ENCODE measurements at places on chromosomes 6 and 20.

GRCh38 chr20:55582498-55582897, 422.8 kb downstream of the CBLN4 start:
- DNase-seq, result no peak

DNA sequence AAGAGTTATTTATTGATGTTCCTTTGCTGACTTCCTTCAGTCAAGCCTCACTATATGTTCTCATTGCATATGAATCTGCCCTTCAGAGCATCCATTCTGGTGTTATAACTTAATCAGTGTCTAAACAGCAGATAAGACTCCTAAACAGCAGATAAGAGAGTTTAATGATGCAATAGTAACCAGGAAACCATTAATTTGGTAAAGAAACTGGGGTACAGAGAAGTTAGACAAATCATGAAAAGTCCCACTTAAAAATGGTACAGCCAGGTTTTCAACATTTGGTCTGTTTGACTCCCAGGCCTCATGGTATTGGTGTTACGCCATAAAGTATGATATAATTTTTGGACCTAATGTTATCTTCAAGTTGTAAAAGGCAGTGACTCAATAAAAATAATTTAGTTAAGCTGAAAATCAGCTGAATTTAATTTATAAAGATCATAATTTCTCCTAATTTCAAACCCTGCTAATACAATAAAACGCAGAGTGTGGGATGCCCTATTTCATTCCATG, 127.4 kb upstream of the DST start:
- DNase-seq, result no peak

DNA sequence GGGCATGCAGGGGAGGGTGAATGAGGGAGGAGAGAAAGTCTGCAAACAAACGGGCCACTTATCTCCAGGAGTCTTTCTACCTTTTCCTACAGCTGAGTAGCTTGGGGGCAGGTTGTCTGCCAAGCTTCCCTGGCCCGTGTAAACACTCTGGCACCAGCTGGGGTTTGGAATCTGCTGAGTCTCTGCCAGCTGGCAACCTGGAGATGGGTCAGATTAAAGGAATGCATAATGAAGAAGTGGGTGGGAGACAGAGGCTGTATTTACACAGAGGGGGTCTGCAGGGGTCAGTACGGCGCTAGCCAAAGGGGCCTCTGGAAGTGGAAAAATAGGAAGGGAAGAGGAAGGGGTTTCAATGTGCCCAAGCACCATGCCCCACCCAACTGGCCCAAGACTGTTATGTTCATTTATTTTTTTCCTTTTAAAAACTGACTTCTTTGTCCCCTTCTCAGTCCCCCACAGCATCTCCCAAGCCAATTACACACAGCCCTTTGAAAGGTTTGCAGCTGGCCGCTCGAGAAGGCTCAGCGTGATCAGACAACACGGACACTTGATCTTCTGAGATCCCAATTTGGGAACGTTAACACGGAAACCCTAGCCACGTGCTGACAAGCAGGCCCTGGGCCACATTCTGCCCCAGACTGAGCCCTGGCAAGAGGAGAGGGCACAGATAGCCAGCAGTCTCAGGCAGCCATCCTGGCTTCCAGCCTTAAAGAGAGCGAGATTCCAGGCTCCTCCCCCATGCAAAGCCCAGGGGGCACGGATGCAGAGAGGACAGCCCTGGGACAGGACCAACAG, 25.2 kb downstream of the TRAM2 start:
- DNase-seq, result peak; percentile 84

- no peak for DNase-seq
Measured at GRCh38 chr6:119026822-119027221, 51.6 kb downstream of the FAM184A start.

DNA sequence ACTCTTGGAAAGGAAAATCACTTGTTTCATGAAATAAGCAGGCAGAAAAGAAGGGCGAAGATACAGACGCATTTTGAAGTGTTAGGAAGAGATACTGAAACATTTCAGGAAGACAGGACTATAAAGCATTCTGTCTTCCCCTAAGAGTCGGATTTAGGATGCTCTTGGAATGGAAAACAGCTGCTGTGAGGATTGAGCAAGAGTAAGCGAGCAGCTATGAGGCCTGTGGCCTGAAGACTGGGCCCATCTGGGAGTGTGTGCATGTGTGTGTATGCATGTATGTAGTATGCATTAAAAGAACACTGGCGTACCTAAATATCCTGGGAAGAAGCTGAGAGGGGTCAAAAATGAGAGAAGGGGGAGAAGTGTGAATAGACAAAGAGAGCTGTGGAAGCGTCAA, 83.6 kb downstream of the SIM1 start:
- DNase-seq, result peak; percentile 18

GRCh38 chr6:133855991-133856370, 32.9 kb upstream of the TCF21 start:
- no peak for DNase-seq

DNA sequence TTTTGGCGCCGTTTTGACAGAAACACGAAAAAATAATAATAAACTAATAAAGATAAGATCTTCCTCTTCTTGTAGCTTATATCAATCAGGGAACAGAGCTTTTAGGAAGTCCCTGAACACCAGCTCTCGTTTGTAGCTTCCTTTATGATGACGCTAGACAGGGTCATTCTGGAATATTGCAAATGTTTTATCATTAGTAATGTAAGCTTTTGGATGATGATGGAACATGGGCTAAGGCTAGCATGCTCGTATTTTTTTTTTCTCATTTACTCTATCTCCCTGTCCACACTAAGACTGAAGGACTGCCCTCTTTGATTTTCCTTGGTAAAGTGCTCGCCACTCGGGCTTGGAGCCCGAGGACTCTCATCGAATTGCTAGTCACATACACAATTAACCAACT, 22.1 kb upstream of the POM121L2 start:
- no peak for DNase-seq

DNA sequence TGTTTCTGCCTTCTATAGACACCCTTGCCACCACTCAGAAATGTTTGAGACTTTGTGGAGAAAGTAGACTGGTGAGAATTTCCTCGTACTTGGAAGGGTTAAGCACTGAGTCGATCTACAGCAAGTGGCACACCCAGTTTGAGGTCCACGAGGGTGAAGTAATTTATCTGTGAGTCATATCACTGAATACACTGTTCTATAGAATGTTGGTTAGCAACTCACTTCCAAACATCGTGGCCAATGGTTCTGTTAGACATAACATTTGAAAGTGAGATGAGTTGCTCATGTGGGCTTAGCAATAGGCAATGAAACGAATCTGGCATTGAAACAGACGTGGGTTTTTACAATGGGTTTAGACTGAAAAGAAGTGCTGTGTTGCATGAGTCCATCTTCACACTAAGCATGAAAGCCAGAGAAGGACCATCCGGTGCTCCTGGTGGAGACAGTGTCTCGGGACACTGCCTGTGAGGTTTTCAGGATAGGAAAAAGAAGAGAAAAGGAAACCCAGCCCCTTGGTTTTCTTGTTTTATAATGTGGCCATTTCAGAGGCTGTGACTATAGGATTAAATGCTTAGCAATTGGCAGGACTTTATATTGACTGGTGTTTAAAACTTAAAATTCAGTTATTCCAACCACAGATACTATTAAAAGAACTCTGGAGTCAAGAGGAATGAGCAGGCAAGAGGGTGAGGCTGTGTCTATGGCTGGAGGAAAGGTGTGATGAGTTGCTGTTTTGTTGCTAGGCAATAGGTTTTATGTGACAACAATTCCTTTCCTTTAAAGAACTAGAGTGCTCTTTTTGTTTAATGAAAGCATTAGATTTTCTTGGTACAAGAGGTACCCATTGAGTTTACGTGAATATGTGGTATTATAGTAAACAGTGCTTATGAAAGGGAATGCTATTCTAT, 31.0 kb upstream of the EZR start:
- peak; percentile 89 for DNase-seq

GRCh38 chr6:124536842-124537191, 425.4 kb upstream of the RNF217 start:
- DNase-seq, result no peak

DNA sequence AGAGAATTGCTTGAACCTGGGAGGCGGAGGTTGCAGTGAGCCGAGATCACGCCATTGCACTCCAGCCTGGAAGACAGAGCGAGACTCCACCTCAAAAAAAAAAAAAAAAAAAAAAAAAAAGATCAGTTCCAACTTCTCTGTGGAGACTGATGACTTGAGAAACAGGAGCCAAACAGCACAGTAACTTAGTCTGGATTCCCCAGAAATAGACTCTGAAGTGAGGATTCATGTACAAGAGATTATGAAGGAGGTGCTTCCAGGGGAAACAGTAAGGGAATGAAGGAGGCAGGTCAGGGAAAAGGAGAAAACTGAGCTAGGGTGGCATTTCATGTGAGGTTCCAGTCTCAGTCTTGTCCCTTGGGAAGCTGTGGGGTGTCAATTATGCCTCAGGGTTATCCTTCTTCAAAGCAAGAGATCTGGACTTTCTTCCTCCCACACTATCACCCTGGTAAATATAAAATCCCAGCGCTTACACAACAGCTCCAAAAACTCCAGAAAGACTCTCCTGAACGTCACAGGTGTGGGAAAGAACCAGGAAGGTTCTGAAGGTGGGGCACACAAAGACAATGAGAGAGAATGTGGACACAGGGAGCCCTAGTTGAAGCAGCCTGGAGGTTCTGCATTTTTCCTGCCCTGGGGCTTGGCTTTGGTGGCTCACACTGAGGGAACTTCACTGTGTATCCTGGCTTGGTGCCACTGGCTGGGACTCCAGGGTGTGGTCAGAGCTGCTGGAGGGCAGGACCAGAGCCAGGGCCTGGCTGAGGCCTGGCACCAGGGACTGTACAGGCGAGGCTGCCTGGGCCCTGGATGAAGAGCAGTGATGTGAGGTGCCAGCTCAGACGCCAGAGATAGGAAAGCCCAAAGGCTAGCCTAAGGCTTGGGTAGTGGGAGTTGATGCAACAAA, 46.8 kb downstream of the PCNA start:
- DNase-seq, result peak; percentile 93

GRCh38 chr6:36797055-36797454, 42.2 kb downstream of the CPNE5 start:
- DNase-seq, result no peak

DNA sequence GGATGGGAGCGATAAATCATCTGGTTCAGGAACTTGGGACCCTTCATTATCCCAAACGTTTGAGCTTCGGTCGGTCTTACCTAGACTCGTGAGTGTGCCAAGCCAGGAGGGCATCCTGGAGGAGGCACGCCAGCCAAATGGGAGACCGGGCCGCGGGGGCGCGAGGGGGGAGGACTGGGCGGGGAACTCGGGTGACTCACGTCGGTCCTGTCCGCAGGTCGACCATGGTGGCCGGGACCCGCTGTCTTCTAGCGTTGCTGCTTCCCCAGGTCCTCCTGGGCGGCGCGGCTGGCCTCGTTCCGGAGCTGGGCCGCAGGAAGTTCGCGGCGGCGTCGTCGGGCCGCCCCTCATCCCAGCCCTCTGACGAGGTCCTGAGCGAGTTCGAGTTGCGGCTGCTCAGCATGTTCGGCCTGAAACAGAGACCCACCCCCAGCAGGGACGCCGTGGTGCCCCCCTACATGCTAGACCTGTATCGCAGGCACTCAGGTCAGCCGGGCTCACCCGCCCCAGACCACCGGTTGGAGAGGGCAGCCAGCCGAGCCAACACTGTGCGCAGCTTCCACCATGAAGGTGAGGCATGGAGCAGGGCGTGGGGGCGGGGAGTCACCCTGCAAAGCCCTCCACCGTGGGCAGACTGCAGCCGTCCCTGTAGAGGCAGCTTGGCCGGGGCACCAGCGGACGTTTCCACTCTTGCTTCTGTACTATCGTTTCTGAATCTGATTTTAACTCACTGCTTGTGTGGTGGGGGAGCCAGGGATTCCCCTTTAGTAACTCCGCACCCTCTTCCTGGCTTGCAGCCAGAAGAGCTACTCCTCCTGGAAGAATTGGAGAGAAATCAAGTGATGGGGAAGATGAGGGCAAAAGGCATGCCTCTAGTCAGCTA, 2.7 kb downstream of the BMP2 start:
- DNase-seq, result no peak

GRCh38 chr6:161924516-161925116, 650.8 kb upstream of the AGPAT4 start:
- no peak for DNase-seq

DNA sequence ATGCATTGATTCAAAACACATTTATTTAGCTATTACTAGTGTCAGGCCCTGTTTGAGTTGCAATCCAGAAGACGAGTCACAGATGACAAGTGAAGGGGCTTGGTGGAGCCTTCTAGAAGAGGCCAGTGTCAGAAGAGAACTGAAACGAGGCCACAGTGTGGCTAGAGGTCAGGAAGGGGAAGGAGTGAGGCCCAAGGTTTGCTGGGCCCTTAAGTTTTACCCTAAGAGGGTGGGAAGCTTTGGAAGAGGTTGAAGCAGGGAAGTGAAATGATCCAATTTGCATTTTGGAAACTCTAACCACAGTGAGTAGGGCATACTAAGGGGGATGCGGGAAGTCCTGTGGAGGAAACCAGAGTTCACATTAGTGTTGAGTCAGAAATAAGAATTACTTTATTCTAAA, 25.0 kb downstream of the TTK start:
- DNase-seq, result no peak

DNA sequence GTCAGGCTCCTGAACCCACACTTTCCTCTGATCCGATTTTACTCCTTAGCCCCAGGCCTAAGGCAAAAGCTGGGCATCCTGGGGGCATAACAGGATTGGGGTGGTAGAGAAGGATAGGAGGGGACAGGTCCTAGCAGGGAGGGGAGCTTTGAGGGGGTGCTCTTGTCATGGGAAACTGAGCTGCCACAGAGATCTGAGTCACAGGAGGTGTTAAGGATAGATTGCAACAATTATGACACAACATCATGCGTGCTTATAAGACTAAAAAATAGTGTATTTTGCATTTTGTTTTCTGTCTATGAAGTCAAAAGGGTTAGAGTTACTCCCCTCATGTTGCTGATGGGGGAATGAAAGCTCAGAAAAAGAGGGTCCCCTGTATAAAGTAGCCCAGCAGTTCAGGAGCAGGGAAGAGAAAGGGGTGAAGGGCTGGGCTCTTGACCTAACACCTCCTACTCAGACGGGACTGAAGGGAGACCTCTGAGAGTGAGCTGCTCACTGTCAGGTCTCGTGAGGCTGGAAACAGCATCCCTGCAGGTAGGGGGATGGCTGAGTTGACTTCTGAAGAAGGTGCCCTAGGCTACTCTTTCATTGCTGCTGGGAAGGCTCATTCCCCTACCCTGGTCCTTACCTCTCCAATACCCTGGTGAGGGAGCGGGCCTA, 2.0 kb downstream of the GLP1R start:
- no peak for DNase-seq

DNA sequence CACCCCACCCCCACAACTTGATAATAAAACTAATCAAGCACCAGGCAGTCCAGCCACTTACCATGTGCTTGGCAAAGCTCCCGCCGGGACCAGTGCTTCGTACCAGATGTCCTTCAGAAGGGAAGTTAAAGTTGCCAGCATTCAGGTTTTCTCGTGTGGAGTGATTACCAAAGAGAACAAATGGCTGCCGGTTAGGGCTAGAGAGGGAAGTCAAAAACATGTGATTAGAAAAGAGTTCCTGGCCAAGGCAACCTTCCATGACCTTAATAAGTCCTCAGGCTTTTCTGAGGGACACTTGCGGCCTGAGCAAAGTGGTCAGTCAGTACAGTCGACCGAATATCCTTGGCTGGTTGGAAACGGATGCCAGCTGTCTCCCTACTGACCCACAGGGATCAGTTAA, 67.0 kb downstream of the DNAAF9 start:
- DNase-seq, result peak; percentile 46

- DNase-seq, result no peak
Measured at GRCh38 chr6:84633771-84634170, 130.6 kb downstream of the TBX18 start.

- DNase-seq, result no peak
Measured at GRCh38 chr6:97656706-97657350, 373.8 kb upstream of the MMS22L start.

Measured in AG08395 (cell line).